Stimulated activated CD4-positive, alpha-beta T cell treated with anti-CD3 and anti-CD28 coated beads, Interleukin-4, amount 100 ng/mL, for 24 hours (primary cell): ENCODE measurements at places on chromosomes 13 and 19.
A peak's percentile ranks its signal among the peaks of the same experiment; 100 is the strongest.

DNA sequence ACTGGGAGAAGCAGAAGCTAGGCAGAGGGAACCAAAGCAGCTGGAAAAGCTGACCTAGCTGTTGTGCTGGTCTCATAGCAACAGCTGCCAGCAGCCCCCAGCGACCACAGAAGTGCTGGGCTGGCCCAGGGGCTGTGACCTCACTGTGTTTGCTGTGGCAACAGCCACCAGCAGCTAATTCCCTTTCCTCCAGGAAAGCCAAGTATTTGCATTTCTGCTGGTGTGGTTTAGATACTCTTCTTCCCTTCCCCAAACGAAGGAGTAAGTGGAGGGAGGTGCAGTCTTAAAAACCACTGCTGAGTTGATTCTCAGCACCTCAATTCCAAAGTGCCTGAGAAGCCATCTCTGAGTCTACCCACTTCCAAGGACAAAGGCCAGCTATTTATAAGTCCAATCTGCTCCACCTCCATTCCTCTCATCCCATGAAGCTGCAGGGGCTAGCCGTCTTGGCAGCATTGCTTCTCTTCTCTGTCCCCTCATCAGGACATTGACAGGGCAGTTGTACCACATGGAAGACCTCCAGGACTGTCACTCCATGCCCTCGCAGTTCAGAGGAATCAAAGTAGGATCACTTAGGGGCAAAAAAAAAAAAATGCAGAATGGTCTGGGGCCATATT is 11.5 kb upstream of the CCDC97 start:
- peak; percentile 44 for DNase-seq

DNA sequence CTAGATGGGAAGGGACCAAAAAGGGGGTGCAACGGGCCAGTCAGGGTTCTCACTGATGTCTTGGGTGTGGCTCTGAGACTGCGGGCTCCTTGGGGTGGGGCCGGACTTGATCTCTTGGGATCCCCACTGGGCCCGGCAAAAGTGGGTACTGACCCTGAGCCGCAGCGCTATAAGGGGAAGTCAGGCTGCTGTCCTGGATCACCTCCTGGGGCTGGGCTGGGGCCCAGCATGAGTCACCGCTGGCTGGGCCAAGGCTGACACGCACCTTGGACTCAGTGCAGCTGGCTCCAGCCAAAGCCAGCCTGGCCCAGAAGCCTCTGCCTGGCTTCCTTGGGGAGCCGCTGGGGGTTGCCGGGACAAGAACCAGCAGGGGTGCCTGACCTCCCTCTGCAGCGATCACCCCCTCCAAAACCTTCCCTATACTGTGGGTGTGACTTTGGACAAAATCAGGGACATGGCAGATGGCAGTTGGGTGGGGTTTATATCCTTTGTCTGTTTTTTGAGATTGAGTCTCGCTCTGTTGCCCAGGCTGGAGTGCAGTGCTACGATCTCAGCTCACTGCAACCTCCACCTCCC is 617 bp upstream of the IQCN start:
- no peak for DNase-seq

DNA sequence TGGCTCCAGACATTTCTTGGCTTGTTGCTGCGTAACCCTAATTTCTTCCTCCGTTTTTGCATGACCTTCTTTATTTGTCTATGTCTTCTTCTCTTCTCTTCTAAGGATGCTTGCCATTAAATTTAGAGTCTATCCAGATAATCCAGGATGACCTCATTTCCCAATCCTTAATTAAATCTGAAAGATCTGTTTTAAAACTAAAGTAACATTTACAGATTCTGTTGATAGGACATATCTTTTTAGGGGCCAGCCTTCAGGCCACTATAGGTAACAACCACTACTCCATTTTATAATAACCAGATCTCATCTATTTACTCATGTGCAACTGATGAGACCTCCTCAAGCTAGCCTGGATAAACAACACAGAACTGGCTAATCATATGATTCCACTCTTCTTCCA is 490.5 kb upstream of the SLC10A2 start:
- DNase-seq, result no peak

- DNase-seq, result no peak
Measured at GRCh38 chr13:44432650-44433049, 59.0 kb downstream of the SERP2 start.

DNA sequence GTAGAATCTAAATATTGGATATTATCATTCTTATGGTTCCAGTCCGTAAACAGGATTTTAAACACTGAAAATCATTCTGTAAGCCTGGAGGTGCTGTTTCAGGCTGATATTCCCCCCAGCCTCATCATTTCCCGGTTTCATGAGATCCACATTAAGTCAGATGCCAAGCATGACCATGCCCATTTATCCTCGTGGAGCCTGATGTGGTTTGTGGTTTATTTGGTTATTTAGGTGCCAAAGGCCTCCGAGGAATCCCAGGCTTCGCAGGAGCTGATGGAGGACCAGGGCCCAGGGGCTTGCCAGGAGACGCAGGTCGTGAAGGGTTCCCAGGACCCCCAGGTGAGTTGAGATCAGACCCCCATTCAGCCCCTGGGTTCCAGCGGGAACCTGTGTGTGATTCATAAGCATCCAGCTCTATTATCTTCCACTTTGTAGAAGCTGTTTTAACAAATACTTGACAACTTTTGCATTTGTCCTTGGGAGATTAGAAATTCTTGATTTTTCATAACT is 92.5 kb downstream of the RAB20 start:
- no peak for DNase-seq
